ENCODE measurements at places on chromosomes 12 and 14.

- no peak for DNase-seq
These were observed 108.0 kb downstream of the DAAM1 start for GRCh38 chr14:59296508-59296907.

- DNase-seq = no peak
These were observed 132.1 kb downstream of the SAMD4A start for GRCh38 chr14:54698966-54699530.

GRCh38 chr12:13082861-13083260 is 20.6 kb downstream of the GSG1 start:
- no peak for DNase-seq

GRCh38 chr14:64612021-64612380 is 62.2 kb downstream of the PPP1R36 start:
- DNase-seq = no peak

DNA sequence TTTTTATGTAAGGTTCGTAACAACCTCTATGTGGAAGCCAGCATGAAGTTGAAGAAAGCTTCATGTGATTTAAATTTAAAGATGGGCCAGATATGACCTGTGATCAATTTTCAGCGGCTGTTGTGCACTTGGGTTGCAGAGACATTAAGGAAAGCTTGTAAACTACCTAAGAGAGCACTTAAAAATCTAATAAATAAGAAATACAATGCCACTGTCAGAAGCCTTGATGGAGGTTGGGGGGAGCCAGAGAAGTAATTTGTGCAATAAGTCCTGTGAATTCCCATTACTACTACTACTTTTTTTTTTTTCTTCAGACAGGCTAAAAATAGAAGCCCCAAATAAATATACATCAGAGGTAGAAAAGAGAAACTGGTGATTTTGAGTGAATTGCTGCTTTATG is 30.3 kb upstream of the SLC24A4 start:
- no peak for DNase-seq

DNA sequence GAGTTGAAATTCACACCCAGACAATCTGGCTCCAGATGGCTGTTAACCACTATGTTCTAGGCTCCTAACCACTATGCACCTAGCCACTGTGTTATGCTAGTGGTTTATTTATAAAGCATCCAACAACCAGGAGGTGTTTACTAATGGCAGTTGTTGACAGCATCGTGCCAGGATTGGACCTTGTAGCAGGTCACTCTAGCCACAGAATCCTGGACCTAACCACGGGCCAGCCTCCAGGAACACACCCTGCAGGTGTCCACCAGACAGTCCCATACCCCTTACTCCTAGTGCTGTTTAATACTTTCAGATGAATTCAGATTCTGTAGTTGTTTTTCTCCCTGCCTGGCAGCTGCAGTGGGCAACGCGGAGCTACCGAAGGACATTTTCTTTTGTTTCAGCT is 109.4 kb upstream of the MYL2 start:
- DNase-seq = no peak

GRCh38 chr14:65501328-65501727 is 88.8 kb downstream of the FUT8 start:
- no peak for DNase-seq

- no peak for DNase-seq
These were observed 55.3 kb downstream of the CLMN start for GRCh38 chr14:95264271-95264973.

GRCh38 chr12:121792607-121793439 is 665 bp downstream of the RHOF start:
- no peak for DNase-seq

DNA sequence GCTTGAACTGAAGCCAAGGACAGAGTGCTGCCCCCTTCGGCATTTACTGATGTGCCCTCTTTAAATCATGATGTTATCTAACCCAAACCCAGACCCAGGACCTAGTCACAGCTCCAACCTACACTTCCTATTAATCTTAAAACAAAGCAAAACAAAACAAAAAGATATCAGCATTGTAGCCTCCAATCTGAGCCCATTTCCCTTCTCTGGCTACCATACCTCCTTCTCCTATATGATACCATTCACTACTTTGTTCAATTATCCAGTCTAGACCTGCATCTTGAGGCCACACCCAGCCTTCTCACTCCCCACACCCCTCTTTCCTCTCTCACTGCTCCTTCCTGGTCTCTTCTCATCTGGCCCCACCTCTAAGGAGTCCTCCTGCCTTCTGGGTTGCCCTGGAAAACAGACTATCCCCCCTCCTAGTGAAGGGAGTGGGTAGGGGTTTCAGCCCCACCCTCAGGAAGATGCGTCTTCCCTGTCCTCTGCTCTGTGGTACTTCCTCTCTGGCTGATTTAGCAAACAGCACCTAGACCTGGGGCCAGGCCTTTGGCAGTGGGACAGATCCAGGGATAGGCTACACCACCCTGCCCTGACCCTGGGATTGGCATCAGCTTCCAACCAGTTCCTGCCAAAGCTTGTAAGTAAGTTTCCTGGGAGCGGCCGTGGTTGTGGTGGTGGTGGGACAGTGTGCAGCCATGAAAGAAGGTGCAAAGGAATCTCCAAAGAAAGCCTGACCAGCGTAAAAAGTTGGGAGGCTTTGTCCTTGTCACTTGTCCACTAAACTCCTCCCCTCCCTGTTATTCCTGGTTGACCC is 3.3 kb downstream of the LTB4R start:
- DNase-seq = no peak

- no peak for DNase-seq
These were observed 12.2 kb upstream of the SLC7A8 start for GRCh38 chr14:23195552-23196101.

GRCh38 chr14:73227812-73228781 is 9.2 kb upstream of the PAPLN start:
- DNase-seq = no peak

DNA sequence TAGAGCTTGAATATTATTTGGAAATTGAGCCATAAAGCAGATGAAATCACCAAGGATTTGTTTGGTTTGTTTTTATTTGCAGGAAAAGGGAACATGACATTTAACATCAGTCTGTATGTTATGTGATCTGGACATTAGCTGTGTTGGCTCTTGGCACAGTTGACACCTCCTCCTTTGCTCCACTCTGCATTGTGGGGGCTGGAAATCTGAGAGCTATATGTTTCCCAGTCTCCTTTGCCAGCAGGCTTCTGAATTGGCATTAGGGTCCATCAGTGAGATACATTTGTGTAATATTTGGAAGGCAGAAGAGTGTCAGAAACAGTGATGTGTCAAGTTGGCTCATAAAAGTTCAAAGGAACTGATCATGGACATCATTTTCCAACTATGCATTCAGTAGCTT is 322.1 kb upstream of the ATP2B1 start:
- DNase-seq = no peak

DNA sequence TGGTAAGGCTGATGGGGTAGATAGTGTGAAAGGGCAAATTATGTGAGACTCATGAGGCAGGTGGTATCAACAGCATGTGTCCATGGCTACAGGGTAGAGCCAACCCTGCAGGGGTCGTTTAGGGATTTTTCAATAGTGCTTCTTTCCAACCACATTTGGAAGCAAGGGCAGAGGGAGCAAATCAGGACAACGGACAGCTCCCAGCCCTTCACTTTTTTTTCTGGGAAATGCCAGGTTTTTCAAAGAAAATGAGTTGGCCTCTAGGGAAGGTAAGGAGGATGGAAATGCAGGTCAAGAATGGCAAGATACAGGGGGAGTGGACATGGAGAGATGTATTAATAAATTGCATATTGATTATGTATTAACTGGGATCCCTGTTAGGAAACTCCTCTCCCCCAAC is 4.9 kb upstream of the CMA1 start:
- no peak for DNase-seq

DNA sequence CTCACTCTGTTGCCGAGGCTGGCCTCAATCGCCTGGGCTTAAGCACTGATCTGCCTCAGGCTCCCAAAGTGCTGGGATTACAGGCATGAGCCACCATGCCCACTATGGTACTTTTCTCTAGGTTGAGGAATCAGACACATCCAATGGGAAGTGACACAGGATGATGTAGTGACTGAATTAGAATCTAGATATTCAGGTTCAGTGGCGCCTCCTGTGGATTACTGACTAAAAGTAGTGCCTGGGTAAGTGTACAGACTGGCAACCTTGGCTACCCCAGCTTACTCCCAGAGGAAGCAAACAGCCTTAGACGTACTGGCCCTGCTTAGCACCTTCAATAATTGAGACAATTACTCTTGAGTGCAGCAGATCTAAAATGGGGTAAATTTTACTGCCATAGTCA is 22.8 kb downstream of the GALNT8 start:
- no peak for DNase-seq

GRCh38 chr12:12450043-12450471 is 93.2 kb downstream of the BORCS5 start:
- DNase-seq = no peak

- DNase-seq = no peak
These were observed 31.1 kb upstream of the BEGAIN start for GRCh38 chr14:100618318-100618693.

DNA sequence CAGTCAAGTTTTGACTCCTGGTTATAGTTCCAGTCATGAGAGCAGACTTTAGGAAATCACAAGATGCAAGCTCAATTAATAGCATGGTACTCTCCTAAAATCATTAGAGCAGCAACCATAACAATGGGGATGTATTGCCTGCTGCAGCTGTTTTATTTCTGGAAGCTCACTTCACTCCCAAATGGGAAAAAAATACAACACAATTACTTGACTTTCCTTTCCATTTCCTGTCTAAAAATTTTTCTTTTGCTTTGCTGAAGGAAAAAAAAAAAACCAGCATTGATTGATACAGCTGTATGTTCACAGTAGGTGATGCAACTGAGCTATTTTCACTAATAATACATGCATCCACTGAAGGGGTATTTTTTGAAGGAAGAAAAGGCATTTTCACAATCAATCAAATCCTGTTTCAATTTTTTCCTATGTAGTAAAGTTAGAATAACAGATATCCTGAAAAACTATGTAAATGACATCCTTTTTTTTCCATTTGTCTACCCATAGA is 143.9 kb upstream of the NOVA1 start:
- no peak for DNase-seq

GRCh38 chr12:54026640-54027441 is 1.4 kb upstream of the HOXC6 start:
- no peak for DNase-seq

DNA sequence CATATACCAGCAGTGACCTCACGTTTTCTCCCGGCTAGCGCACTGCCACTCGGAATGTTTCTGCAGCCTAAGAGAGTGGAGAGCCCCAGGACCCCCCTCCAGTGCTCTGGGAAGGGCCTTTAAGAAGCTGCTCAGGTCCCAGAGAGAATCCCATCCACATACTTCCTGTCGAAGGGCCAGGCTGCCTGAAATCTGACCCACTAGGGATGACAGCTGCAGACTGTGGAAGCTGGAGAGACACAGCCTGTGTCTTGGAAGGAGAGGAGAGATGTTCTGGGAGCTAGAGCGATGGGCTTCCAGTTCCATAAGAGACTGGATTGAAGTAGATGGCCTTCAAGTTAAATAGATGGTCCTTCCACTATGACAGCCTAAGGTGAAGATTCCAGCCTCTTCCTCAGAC is 54.4 kb downstream of the IQSEC3 start:
- no peak for DNase-seq

DNA sequence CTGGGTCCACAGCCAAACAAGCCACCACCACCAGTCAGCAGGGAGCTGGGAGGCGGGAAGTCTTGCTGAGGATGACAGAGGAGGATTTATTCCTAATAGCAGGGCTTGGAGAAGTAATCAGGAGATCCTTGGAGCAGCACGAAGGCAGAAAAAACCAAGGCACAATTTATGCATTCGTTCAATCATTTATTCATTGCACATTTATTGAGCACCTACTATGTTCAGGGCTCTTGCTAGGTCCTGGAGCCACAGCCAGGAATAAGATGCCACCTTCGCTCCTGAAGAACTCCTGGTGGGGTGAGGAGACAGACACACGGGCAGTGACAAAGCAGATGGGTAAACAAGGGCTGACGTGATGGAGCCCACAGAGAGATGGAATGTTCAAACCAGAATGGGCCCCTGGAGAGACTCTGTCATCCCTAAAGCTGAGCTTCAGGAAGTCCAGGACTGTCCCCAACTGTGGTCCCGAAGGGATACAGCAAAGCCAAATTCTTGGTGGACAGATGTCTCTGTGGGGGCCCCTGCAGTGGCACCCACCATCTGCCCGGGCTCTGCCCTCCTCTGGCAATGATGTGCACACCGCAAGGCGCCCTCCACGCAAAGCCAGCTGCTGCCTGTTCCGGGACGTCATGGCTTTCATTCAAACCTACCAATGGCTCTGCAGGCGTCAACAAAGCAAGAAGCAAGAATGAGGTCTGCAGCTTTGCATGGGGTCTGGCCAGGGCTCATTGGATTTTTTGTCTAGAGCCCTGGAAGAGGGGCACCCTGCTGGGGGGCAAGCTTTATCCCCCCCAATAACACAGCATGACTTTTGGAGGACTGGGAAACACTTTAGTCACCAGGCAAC is 3.0 kb upstream of the TESC start:
- DNase-seq = no peak

- DNase-seq = no peak
These were observed 380.4 kb upstream of the DDHD1 start for GRCh38 chr14:53533384-53533970.

DNA sequence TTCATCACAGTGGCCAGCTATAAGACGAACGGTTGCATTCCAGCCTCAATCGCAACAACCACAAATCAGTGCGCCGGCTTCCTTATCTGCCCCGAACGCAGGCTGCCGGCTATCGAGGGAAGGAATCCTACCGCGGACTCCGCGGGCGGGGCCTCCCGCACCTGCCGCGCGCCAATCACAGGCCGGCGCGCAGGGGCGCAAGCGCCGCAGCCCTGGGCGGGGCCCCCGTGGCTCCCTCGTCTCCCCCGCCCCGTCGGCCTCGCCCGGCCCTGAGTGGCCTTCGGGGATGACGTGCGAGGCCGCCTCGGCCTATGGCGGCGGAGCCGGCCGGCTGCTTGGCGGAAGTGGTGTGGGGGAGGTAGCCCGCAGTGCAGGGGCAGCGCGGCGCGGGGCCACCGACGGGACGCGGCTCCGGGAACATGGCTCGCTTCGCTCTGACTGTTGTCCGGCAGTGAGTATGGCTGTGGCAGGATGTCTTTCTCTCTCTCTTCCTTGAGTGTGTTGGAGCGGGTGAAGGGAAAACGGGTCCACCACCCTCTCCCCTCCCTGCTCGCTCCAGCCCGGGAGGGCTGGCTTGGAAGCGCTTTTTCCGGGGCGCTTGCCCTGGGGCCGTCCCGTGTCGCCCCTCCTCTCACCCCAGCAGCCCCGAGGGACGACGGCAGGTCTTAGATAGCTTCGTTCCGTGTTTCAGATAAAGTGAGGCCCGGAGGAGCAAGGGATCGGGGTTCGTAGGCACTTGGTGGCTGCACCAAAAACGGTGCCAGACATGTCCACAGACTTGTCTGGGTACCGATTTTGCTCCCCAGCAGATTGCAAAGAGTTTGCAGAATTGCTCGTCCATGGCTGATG is at the start of gene TIGAR:
TSS of gene TIGAR (plus strand) at position 361 of the 849 bp plus-strand sequence. CDS start at position 420, 59 bp downstream.
- peak; percentile 89 for DNase-seq
